ENCODE measurements at places on chromosomes 1 and 21.

GRCh38 chr1:24052220-24052619 lies 59.7 kb downstream of the MYOM3 start:
- no peak for DNase-seq

- DNase-seq, result no peak
Measured at GRCh38 chr1:94753171-94753972, 66.8 kb upstream of the SLC44A3 start.

GRCh38 chr1:90718411-90719329 lies 1.6 kb upstream of the BARHL2 start:
- no peak for DNase-seq

DNA sequence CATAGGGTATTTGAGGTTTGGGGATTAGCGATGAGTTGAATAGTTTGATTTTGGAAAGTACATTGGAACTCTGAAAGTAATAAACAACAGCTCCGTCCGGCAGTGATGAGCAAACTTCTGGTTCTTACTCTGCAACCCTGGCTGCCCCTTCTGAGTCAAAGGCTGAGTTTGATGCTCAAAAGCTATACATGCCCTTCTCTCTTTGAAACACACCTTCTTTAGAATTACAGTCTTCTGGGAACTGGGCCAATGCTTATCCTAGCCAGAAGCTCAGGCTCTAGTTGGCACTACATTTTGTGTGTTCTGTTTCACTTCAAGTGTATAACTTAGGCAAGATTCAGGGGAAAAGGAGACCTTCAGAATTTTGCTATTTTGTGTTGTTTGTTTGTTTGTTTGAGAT lies 9.3 kb downstream of the AHCYL1 start:
- no peak for DNase-seq

DNA sequence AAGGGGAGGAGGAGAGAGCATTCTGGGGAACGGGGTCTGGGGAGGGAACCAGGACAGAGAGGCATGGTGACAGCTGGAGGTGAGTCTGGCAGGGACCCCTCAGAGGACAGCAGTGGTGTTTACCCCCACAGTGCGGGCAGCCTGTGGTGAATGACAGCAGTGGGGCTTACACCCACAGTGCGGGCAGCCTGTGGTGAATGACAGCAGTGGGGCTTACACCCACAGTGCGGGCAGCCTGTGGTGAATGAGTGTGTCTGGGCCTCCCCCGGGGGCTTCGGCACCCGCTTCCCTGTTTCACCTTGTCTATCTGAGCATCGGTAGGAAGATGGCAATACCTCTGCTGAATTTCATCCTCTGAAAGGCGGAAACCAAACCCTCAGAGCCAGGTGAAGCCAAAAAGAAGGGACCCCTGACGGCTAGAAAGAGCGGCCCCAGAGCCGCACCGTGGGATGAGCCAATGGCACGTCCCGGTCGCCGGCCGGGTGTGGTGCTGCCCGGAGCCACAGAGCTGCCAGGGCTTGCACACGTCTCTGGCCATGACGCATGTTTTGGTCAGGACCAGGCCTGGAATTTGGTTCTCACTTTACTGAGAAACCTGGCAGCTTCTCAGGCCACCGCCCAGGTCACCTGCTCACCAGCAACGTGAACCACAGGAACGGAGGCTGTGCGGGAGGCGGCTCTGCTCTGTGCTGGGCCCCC lies 54.1 kb downstream of the SIK1 start:
- DNase-seq, result no peak

DNA sequence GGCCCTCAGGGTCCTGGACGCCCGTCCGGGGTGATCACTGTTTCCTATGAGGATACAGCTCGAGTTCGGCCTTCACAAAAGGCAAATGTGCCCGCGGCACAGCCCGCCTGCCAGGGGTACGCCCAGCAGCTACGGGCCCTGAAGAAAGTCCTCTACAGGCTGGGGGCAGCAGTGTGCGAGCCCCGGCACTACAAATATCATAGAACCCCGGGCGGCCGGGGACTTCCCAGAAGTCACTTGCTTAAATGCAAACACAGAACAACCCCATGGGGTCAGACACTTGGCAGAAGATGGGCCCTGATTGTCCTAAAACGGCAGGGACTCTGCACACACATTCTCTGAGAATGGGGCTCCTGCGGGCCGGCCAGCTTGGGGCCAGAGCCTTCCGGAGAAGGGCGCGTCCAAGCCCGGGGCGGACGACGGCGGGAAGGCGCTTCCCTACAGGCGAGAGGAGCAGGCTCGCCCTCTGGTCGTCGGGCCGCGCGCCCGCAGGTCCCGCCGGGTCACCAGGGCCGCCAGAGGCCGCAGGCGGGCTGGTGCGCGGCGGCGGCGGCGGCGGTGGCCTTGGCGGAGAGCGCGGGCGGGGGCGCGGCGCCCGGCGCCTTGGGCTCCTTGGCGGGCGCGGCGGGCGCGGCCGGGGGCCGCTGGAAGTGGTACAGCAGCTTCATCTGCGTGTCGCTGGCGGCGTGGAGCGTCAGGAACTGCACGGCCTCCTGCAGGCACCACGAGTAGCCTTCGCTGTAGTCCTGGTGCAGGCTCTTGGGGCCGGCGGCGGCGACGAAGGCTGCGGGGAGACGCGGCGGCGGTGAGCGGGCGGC lies 888 bp downstream of the HES5 start:
- DNase-seq, result peak; percentile 59

- no peak for DNase-seq
Measured at GRCh38 chr1:42845866-42846256, 552 bp upstream of the ZNF691 start.

DNA sequence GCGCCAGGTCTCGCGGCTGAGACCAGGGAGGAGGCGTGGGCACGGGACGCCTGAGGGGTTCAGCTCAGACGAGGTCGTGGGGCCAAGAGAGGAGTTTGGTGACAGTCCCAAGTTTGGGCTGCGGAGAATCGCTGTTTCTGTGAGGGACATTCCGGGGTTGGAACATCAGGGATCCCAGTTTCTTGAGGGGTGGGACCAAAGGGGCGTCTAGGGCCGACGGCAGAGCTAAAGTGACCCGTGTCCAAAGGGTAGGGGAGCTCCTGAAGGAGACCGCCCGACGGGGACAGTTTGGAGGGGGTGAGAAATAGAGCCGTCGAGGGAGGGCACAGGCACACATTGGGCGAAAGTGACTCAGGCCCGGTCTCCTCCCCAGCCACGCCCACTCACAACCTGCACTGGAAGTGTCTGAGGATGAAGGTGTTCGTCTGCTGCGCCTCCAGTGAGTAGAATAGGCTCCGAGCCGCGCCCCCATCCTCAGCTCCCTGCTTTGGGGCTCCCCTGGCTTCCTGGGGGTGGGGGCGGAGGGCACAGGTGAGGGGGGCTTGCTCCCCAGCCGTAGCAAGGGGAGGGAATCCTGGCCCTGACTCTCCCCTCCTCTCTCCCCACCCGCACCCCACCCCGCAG lies 7.0 kb downstream of the EFNA3 start:
- DNase-seq, result peak; percentile 56

- DNase-seq, result no peak
Measured at GRCh38 chr1:212062832-212063438, 27.4 kb downstream of the DTL start.

GRCh38 chr1:5140136-5140535 lies 485.7 kb downstream of the AJAP1 start:
- DNase-seq, result no peak

DNA sequence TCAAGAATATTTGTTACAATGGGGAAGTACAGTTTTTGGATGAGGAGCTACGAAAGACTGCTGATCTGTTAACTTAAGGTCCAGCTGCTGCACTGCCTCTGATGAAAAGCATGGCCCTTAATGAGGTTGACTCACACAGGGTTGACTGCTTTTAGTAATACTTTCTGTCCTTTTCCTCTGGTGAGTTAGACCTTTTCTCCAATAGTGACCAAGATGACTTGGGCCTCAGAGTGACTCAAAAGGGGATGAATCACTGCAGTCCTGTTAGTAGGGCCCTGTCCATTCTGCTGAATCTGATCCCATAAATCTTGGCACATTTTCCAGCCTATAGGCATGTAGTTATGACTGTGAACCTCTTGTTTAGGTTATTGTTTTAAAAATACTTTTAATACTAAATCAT lies 2.7 kb downstream of the DISP1 start:
- no peak for DNase-seq

GRCh38 chr1:101073836-101074235 lies 48.3 kb upstream of the DPH5 start:
- DNase-seq, result no peak

- DNase-seq, result no peak
Measured at GRCh38 chr1:87880098-87880760, 551.5 kb downstream of the LMO4 start.

- no peak for DNase-seq
Measured at GRCh38 chr1:15833069-15833679, 14.3 kb upstream of the SPEN start.

GRCh38 chr21:25649146-25649545 lies 10.1 kb downstream of the JAM2 start:
- no peak for DNase-seq

GRCh38 chr1:211017075-211017718 lies 116.8 kb downstream of the KCNH1 start:
- no peak for DNase-seq

GRCh38 chr1:189851806-189852367 lies 625.8 kb downstream of the BRINP3 start:
- no peak for DNase-seq

DNA sequence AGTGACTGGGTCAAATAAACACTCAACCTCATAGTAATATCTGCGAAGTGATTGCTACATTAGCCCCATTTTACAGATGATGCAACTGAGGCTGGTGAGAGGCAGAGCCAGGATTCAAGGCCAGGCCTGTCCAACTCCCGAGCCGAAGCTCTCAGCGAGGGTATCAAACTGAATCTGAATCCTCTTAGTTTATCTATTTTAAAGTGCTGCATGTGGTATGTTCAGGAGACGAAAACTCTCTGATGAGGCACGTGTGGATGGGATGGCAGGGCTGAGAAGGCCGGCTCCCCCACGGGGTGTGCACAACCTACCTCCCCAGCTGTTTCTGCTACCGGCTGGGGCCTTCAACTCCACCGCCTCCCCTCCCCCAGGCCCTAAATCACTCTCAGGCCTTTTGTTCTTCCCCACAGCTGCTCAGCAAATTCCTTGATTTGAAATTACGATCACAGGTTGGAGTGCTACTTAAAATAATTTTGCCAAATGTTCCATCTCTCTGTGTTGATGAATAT lies 171.8 kb downstream of the TOMM20 start:
- DNase-seq, result peak; percentile 40

GRCh38 chr1:119006406-119007279 lies 18.5 kb upstream of the TBX15 start:
- DNase-seq, result peak; percentile 48

DNA sequence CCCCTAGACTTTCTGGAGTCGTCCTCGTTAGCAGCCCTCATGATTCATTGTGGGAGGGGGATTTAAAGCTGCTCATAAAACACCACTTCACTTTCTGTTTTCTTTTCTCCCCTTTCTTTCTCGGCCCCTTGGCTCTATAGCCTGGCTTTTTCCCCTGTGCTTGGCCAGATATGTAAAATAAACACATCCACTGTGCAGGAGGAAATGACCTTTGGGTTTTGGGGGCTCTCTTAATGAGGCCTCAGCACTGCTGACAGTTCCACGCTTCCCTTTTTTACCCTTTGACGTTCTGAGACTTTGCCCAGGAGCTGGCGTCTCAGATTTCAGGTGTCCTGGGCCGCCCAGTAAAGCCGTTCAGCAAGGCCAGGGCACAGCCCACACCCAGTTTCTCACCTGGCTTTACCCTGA lies 65.7 kb downstream of the RUNX3 start:
- no peak for DNase-seq

GRCh38 chr21:17777072-17777765 lies 41.9 kb downstream of the C21orf91 start:
- no peak for DNase-seq

- DNase-seq, result no peak
Measured at GRCh38 chr1:183226963-183227362, 40.9 kb downstream of the LAMC2 start.

DNA sequence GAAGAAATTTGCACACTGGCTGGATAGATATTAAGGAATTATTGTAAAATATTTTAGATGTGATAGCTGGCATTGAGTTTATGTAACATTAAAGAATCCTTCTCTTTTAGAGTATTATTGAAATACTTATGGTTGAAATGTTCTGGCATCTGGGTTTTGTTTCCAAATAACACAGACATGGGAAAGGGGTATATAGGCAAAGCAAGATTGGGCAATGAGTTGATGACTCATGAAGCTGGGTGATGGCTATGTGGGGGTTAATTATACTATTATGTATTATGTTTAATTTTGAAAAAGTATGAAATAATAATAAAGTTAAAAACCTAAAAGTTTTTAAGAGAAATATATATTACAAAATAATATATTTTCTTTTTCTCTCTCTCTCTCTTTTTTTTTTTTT lies 12.5 kb upstream of the PTPN14 start:
- DNase-seq, result no peak

GRCh38 chr1:172070055-172070454 lies 228.8 kb downstream of the DNM3 start:
- no peak for DNase-seq

GRCh38 chr1:195851804-195852203 lies 756.4 kb downstream of the KCNT2 start:
- no peak for DNase-seq

DNA sequence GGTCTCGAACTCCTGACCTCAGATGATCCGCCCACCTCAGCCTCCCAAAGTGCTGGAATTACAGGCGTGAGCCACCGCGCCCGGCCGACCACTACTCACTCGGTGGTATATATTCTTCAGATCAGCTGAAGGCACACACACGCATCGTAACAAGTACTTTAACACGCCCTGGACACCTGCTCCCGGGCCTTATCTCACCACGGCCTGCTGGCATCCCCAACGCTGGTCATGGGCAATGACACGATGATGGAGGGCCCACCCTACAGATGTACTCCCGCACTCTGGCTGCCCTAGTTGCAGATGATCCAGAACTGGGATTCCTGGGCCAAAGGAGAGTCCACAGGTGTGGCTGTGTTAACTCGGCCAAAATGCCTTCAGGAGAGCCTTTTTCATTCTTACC lies 11.6 kb downstream of the UBE2J2 start:
- DNase-seq, result no peak

DNA sequence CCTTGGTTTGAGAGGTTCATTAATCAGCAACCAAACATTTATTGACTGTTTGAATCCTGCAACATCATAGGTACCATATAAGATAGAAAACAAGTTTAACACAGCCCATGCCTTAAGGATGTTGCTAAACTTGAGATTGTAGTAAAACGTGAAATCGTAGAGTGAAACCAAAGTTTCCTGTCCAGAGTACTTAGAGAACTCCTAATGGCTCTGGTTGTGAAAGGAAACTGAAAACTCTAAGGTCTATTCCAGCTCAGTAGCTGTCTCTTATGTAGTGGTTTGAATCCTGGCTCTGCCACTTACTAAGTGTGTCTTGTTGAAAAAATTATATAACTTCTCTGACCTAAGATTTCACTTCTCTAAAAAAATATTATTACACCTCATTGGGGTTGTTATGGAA lies 310.9 kb downstream of the NTNG1 start:
- no peak for DNase-seq

DNA sequence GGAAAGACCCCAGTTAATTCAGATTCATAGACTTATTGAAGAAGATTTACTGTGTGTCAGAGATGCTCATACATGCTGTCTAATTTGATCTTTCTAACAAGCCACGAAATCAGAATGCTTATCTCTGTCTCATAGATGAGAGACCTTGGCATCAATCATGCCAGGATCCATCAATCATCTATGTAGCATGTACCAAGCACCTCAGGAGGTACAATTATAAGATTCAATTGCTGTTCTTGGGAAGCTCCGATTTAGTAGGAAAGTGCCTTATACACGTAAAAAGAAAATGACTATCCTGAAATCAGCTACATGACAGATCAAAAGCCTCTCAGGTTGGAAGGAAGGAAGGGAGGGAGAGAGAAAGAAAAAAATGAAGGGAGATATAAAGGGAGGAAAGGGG lies 18.5 kb upstream of the VTCN1 start:
- no peak for DNase-seq

Measured in WTC11 (cell line).